Right cardiac atrium (tissue), 5 donors: ENCODE measurements at places on chromosomes 3 and 15. TPM values are rescaled to one million over a fixed set of nuclear protein-coding genes. Genes with fewer than 3 reads are reported as not detected.

THBS1 gene
- total RNA-seq = 47.2 TPM

KBTBD13 gene
- 3.2 TPM for total RNA-seq

GPR149 gene
- total RNA-seq = not detected

AGTR1 gene
- 10.7 TPM for total RNA-seq

BTBD1 gene
- total RNA-seq = 127 TPM

LXN gene
- 27.3 TPM for total RNA-seq

RYR3 gene
- 0.06 TPM for total RNA-seq

PCOLCE2 gene
- 110 TPM for total RNA-seq
